Activated CD8-positive, alpha-beta memory T cell treated with anti-CD3 and anti-CD28 coated beads, Interleukin-2, amount 10 ng/mL, durations not matched to agents 7 days and 5 days (primary cell): ENCODE measurements at places on chromosomes 3 and 15. TPM values are rescaled to one million over a fixed set of nuclear protein-coding genes. Genes with fewer than 3 reads are reported as not detected.

- DNase-seq: no peak
- H3K36me3 ChIP-seq: peaks cover 43% of the 10 kb centered on the region
- H3K4me1 ChIP-seq: peaks cover 40% of the 10 kb centered on the region
- H3K27ac ChIP-seq: peak overlapping the region; percentile 19
- H3K27me3 ChIP-seq: no peaks in the 10 kb centered on the region
Measured at GRCh38 chr3:128054367-128054766, 2.1 kb downstream of the SEC61A1 start.

- no peaks in the 10 kb centered on the region for H3K27me3 ChIP-seq
- H3K27ac ChIP-seq: no peak overlapping the region
- no peak overlapping the region for H3K4me3 ChIP-seq
- H3K4me1 ChIP-seq: no peaks in the 10 kb centered on the region
- no peak for DNase-seq
- peaks cover 8% of the 10 kb centered on the region for H3K36me3 ChIP-seq
Measured at GRCh38 chr3:41863024-41863423, 98.9 kb downstream of the ULK4 start.

Gene BHLHE40
- total RNA-seq: 491 TPM

DNA sequence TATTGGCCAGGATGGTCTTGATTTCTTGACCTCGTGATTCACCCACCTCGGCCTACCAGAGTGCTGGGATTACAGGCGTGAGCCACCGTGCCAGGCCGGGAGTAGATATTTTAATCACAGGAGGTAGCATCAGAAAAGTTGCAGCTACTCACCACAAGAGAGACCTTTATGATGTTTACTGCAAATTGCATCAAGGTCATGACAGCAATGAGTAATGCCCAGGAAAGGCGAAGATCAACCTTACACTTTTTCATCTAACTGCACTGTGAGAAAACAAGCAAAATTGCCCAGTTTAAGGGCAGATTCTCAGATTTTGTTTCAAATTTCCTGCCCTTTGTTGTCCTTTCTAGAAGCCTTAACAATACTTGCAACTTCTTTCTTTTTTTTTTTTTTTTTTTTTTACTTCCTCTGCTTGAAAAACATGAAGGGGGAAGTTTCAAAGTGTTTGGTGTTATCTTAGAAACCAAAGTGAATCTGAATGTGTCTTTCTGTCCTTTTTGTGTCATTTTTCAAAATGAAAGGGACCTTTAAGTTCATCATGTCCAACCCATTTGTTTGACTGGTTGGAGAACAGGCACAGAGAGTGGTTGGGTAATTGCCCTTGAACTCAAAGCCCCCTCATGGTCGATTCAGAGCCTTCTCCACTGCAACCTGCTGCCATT, 25.0 kb downstream of the TGFBR2 start:
- peaks cover 43% of the 10 kb centered on the region for H3K36me3 ChIP-seq
- H3K27ac ChIP-seq: peak overlapping the region; percentile 89
- H3K4me3 ChIP-seq: peak overlapping the region; percentile 63
- DNase-seq: peak; percentile 80
- H3K4me1 ChIP-seq: peaks cover 96% of the 10 kb centered on the region
- H3K27me3 ChIP-seq: no peaks in the 10 kb centered on the region

Gene CNOT10
- 52.8 TPM for total RNA-seq

GRCh38 chr3:47225310-47225906, 57.2 kb downstream of the KIF9 start:
- no peak for DNase-seq
- H3K4me1 ChIP-seq: peaks cover 8% of the 10 kb centered on the region
- H3K27ac ChIP-seq: no peak overlapping the region
- no peak overlapping the region for H3K4me3 ChIP-seq

- DNase-seq: no peak
- no peak overlapping the region for H3K27ac ChIP-seq
- H3K4me1 ChIP-seq: no peaks in the 10 kb centered on the region
- no peaks in the 10 kb centered on the region for H3K27me3 ChIP-seq
Measured at GRCh38 chr3:79380581-79380980, 387.2 kb downstream of the ROBO1 start.

- H3K27me3 ChIP-seq: no peaks in the 10 kb centered on the region
- no peaks in the 10 kb centered on the region for H3K36me3 ChIP-seq
- no peak overlapping the region for H3K4me3 ChIP-seq
- no peak for DNase-seq
- peaks cover 3% of the 10 kb centered on the region for H3K4me1 ChIP-seq
Measured at GRCh38 chr3:41581700-41582099, 380.2 kb downstream of the ULK4 start.

GRCh38 chr3:9291821-9292410, 42.5 kb upstream of the SRGAP3 start:
- peaks cover 36% of the 10 kb centered on the region for H3K27me3 ChIP-seq
- H3K4me3 ChIP-seq: no peak overlapping the region
- no peaks in the 10 kb centered on the region for H3K4me1 ChIP-seq
- H3K36me3 ChIP-seq: no peaks in the 10 kb centered on the region

Gene MNS1
- total RNA-seq: 0.44 TPM

Gene CPB1
- not detected for total RNA-seq

- DNase-seq: no peak
- H3K4me1 ChIP-seq: peaks cover 31% of the 10 kb centered on the region
- peaks cover 17% of the 10 kb centered on the region for H3K36me3 ChIP-seq
- H3K27ac ChIP-seq: no peak overlapping the region
- no peak overlapping the region for H3K4me3 ChIP-seq
- H3K27me3 ChIP-seq: no peaks in the 10 kb centered on the region
Measured at GRCh38 chr3:38148311-38148882, 9.9 kb downstream of the MYD88 start.

Gene EDC3
- total RNA-seq: 41.8 TPM

DNA sequence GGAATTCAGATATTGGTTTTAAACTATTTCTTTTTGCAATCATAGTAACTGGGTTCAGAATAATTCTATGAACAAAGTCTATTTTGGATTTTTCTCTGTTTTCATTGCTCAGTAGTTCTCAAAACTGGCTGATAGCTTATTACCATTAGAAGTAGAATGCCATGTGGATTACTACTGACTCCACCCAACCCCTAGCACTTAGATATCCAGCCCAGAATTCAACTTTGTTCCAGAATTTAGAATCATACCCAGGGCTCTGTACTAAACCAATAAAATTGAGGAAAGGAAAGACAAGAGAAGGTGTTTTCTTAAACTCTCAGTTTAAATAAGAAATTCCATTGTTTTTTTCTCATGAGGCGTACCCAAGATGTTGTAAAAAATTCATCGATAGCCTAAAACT, 39.0 kb upstream of the ABHD10 start:
- H3K4me1 ChIP-seq: no peaks in the 10 kb centered on the region
- H3K36me3 ChIP-seq: peaks cover 1% of the 10 kb centered on the region
- H3K4me3 ChIP-seq: no peak overlapping the region
- no peaks in the 10 kb centered on the region for H3K27me3 ChIP-seq
- no peak overlapping the region for H3K27ac ChIP-seq

- no peak overlapping the region for H3K4me3 ChIP-seq
- DNase-seq: no peak
- no peak overlapping the region for H3K27ac ChIP-seq
Measured at GRCh38 chr3:61233746-61234145, 17.5 kb downstream of the FHIT start.

DNA sequence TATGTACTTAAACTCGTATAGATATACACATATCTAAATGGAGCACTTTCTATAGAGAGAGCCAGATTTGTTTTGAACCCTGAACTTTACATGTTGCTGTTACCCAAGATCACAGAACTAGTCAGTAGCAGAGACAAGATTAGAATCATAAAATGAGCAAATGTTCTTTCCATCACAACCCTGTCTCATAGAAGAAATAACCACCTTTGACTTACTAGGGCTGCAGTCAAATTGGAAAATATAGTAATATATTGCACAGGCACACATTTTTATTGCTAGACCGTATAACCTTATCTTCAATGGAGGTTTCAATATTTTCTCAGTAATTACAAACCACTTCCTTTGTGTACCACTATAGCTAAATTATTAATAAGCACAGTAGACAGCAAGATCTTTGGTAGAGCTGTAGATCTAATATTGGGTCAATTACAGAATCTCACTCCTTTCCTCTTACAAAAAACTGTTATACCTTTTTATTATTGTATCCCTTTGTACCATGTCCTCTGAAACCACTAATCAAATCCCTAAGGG, 41.5 kb upstream of the TBL1XR1 start:
- no peaks in the 10 kb centered on the region for H3K36me3 ChIP-seq
- no peak for DNase-seq
- no peak overlapping the region for H3K27ac ChIP-seq
- H3K4me3 ChIP-seq: no peak overlapping the region

- H3K4me3 ChIP-seq: no peak overlapping the region
- peaks cover under 1% of the 10 kb centered on the region for H3K4me1 ChIP-seq
- DNase-seq: no peak
- H3K27ac ChIP-seq: no peak overlapping the region
Measured at GRCh38 chr3:58688574-58688973, 22.0 kb upstream of the FAM3D start.

DNA sequence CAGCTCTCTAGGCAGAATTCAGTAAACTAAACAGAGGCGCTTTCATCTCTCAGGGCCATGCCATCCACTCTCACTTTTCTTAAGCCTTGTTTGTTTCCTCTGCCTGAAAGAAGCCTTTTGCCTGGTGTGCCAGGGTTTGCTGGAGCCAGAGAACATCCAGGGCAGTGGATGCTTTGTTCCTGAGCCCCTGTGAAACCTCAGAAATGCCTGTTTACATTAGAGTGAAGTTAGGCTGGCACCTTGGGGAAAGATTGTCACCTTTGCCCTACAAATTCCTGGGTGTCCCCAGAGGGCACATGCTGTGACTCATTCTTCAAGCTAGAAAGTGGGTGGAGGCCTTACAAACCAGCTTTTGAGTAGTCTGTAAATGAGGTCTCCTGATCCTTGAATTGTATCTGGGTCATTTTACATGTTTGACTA, 10.7 kb upstream of the TRAK1 start:
- peaks cover 48% of the 10 kb centered on the region for H3K4me1 ChIP-seq
- DNase-seq: no peak
- no peaks in the 10 kb centered on the region for H3K27me3 ChIP-seq
- H3K4me3 ChIP-seq: no peak overlapping the region
- peak overlapping the region; percentile 73 for H3K27ac ChIP-seq
- peaks cover 14% of the 10 kb centered on the region for H3K36me3 ChIP-seq
